Activated B cell treated with CpG ODN at 0.5 μM for 24 hours (primary cell): ENCODE measurements at places on chromosomes 3 and 15. TPM values are rescaled to one million over a fixed set of nuclear protein-coding genes. Genes with fewer than 3 reads are reported as not detected.

DNA sequence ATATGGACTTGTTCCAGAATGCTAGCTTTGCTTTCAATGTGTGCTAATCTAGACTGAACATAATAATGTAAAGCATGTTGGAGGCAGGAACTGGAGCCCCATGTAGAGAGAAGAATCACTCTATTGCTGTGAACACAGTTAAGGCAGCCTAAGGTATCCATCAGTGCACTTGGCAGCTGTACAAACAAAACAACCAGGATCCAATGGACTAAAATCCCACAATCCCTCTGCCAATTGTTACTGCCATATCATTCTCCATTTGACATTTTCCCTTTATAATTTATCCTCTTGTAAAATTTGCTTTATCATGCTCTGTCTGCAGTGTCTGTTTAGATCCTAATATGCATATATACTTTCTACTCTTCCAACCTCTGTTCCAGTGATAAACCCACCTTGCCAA, 756.8 kb upstream of the LMCD1 start:
- DNase-seq = no peak

The UBAP1L gene
- total RNA-seq = 5.9 and 9.6 TPM in 2 replicates

The ADAMTS17 gene
- 1.6 TPM in 1 of 2 replicates, not detected in the other for total RNA-seq

The GADL1 gene
- not detected in 2 replicates for total RNA-seq

- DNase-seq = no peak
Measured at GRCh38 chr3:79664455-79664854, 103.3 kb downstream of the ROBO1 start.

GRCh38 chr3:178624276-178624675, 88.0 kb downstream of the KCNMB2 start:
- DNase-seq = no peak

- DNase-seq = no peak
Measured at GRCh38 chr3:143581972-143582722, 266.1 kb downstream of the SLC9A9 start.

DNA sequence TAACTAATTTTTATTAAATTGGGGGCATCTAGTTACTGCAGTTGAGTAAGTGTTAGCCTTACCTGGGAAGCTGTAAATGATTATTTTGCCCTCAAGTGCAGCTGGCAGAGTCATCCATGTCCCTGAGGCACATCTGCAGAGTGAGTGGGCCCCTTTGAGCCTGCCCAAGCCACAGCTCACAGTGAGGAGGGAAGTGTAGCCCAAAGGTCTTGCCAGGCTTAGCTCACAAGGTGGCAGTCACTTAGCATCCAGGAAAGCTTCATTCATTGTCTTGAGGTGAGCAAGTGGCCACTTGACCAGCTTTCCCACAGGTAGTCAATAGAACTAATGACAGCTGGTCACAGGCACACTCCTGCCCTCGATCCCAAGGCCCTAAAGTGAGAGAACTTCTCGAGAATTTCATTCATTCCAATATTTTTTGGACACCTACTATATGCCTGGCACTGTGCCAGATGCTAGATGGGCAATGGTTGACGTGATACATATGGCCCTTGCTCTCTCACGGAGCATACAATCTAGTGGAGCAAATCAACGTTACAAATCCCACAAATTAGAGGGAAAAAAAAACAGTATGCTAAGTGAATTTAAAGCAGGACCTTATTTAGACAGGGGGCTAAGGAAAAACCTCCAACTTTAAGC, 163.3 kb upstream of the IL12A start:
- DNase-seq = no peak

The GLDN gene
- total RNA-seq = not detected in 2 replicates

GRCh38 chr3:44016818-44017217, 224.9 kb upstream of the TOPAZ1 start:
- DNase-seq = no peak

DNA sequence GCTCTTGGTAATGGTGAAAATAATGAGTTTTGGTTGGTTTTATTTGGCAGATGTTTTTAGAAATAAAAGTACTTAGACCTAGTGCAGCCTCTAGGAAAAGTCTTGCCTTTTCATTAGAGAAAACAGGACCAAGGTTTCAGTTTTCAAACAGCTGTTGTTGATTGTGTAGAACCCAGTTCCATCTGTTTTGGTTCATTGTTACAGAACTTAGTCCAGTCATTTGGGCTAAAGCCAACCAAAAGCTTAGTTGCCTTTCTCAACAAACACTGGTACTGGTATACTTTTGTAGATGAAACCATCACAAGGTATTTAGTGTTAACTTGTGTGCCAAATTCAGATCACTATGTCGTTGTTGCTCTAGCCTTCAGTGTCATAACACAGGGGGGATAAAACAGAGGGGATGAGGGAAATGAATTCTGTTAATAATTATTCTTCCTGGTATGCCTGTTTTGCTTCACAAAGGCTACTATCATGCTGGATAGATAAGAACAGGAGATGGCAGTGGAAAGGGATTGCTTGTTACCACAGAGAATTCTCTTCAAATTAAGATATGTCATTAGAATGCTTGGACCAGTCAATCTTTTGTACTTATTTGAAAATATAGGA, 12.6 kb upstream of the APH1B start:
- DNase-seq = no peak

- no peak for DNase-seq
Measured at GRCh38 chr3:87488765-87489164, 212.4 kb upstream of the POU1F1 start.
